B cell (primary cell): ENCODE measurements at places on chromosomes 1 and 21. TPM values are rescaled to one million over a fixed set of nuclear protein-coding genes. Genes with fewer than 3 reads are reported as not detected.

GRCh38 chr1:5966543-5967205 lies 25.6 kb downstream of the NPHP4 start:
- no peak for DNase-seq

DNA sequence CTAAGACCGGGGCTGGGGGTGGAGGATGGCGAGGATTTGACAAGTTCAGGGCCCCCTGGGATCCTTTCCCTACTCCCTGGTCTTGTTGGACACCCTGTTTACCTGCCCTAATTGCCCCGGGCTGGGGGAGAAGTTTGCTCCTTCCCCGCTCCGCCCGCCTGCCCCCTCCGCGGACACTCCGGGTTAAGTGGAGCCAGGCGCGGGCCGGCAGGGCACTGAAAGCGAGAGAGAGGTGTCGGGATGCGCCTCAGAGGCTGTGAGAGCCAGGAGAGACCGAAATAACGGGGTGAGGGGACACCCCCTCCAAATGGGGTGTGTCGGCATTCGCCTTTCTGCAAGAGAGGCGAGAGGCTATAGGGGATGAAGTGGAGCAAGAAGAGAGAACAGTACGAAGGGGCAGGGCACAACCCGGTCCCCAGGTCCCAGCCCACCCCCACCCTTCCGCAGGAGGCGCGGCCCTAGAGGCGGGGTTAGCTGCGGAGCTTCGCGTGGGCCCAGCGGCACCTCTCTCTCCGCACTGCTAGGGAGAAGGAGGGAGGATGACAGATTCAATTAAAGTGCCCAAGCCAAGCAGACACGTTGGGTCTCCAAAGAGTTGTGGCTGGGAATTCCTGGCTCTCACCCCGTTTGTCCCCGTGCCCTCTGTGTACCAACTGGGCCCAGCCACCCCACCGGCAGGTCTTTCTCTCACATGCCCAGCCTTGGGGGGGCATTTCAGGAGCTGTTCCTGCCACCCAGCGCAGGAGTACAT lies 3.8 kb downstream of the EFNA3 start:
- peak; percentile 57 for DNase-seq

DNA sequence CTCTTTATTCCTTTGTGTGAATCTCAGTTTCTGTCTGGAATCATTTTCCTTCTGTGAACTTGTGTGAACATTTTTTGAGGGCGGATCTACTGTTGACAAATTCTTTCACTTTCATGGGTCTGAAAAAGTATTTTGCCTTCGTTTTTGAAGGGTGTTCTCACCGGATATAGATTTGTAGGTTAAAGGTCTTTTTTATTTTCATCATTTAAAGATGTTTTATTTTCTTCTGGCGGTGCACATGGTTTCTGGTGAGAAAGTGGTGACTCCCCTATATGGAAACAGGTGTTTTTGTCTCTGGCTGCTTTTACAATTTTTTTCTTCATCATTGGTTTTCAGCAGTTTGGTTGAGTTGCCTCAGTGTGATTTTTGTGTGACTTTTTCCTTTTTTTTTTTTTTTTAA lies 94.9 kb downstream of the DYRK1A start:
- peak; percentile 44 for DNase-seq

- peak; percentile 7 for DNase-seq
Observed at GRCh38 chr1:87683196-87683956, 354.7 kb downstream of the LMO4 start.

DNA sequence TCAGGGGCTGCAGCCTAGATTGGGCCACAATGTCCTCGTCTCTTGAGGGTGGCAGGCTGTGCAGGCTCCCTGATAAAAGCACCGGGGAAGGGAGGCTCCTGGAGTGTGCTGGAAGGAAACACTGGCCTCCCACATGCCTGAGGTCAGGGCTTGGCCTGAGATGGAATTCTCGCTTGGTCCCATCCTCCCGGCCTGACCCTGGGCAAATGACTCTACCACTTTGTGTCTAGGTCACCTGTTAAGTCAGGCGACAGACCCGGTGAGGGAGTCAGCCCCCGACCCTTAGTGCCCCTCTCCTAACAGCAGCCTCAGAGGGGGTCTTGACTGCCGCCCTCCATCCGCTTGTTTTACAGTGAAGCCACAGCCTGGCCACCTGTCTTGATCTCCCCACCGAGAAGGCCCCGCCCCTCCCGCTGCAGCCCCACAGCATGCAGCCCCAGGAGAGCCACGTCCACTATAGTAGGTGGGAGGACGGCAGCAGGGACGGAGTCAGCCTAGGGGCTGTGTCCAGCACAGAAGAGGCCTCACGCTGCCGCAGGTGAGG lies 2.5 kb downstream of the SMIM1 start:
- DNase-seq = no peak

GRCh38 chr1:161834967-161835550 lies 68.9 kb downstream of the ATF6 start:
- no peak for DNase-seq

DNA sequence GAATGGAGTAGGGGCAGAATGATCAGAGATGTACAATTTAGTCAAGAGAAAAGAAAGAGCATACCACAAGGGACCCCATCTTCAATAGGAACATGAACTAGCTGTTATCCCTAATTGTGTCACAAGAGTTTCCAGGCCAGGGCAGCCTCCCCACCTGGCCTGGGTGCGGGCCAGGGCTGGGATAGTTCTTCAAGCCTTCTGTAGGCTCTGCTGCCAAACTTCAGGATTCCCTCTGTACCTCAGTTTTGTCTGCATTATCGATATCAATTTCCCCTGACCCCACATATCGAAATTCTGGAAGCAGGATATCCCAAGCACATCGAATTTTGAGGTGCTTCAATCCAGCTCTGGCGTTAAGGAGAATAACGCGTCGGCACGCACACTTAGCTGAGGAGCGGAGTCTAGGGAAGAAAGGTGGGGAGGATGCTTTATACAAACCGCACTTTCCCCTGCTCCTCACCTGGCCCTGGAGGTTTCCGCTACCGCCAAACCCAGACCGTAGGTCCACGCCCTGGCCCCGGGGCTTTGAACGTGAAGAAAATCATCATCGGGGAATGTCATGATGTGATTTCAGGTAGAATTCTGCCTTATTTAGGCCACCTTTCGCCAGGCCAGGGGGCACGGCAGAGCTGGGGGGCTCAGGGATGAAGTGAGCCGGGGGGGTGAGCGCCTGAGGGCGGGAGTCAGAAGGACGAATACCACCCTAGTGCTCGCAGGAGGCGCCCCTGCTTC lies 7.4 kb downstream of the HLX start:
- DNase-seq = no peak

GRCh38 chr1:59061876-59062275 lies 235.0 kb upstream of the FGGY start:
- no peak for DNase-seq

- DNase-seq = no peak
Observed at GRCh38 chr1:26049531-26050247, 3.8 kb upstream of the SLC30A2 start.

DNA sequence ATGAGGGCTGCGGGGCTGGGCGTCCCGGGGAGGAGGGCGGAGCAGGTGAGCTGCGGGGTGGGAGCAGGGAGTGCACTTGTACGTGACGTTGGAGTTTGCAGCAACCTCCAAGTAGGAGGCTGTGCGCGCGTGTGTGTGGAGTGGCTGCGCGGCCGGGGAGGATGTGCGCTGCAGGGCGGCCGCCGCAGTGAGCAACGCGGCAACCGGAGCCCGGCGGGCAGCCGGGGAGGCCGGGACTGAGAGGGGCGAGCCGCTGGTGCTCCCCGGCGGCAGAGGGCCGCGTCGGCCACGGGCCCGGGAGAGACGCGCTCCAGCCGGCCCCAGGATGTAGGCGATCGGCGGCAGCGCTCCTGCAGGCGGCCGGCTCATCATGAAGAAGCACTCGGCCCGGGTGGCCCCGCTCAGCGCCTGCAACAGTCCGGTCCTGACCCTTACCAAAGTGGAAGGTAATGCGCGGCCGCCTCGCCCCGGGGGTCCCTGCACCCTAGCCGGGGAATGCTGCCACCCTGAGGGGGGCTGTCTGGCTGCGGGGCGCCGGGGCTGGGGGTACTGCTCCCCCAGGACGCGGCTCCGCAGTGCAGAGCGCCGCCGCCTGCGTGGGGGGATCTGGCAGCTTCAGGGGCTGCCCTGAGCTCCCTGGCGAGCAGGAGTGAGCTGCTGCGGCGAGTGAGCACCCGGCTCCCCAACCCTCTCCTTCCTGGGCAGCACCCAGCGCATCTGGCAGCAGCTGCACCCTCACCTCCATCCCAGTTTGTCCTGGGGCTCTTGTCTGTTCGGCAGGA lies 158.9 kb upstream of the COA6 start:
- peak; percentile 16 for DNase-seq

DNA sequence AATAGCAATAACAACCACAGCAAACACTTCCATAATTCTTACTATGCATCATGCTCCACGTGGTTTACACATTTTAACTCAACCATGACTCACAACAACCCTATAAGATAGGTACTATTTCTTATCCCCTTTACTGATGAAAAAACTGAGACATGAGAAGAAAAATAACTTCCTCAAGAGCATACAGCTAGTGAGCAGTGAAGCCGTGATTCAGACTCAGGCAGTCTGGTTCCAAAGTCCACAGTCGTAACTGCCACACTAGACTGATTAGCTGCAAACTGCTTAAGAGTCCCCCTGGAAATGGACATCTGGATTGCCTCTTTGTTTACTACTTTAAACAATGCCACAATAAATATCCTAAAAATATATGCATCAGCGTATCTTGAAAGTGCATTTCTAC lies 55.7 kb downstream of the PLD5 start:
- no peak for DNase-seq

DNA sequence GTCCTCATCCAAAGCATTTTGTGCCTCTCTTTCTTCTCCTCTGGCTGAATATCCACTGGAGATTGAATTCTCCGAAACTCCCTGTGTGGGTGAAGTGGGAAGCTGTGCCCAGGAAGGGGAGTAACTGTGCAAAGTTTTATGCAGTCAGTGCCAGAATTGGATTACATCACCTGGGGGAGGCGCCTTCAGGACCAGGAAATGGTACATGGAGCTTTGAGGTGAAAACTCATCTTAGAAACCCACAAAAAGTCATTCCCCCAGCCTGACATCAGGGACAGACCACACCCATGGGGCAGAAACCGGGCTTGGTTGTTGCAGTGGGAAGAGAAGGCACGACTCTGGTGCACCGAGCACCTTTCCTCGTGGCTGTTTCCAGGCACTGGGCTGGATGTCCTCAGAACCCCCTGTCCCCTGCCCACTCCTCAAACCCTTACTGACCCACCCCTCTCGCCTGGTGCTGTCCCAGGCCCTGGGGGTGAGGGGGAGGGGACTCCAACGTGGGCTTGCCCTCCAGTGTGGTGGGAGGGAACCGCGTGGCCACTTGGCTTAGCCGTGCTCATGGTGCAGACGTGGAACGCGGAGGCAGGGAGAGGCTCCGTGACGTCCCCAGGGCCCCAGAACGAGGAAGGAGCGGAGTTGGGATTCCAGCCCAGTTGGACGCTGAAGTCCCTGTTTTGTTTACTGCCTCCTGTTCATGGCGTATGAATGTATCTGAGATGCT lies 15.7 kb downstream of the TFF3 start:
- no peak for DNase-seq

DNA sequence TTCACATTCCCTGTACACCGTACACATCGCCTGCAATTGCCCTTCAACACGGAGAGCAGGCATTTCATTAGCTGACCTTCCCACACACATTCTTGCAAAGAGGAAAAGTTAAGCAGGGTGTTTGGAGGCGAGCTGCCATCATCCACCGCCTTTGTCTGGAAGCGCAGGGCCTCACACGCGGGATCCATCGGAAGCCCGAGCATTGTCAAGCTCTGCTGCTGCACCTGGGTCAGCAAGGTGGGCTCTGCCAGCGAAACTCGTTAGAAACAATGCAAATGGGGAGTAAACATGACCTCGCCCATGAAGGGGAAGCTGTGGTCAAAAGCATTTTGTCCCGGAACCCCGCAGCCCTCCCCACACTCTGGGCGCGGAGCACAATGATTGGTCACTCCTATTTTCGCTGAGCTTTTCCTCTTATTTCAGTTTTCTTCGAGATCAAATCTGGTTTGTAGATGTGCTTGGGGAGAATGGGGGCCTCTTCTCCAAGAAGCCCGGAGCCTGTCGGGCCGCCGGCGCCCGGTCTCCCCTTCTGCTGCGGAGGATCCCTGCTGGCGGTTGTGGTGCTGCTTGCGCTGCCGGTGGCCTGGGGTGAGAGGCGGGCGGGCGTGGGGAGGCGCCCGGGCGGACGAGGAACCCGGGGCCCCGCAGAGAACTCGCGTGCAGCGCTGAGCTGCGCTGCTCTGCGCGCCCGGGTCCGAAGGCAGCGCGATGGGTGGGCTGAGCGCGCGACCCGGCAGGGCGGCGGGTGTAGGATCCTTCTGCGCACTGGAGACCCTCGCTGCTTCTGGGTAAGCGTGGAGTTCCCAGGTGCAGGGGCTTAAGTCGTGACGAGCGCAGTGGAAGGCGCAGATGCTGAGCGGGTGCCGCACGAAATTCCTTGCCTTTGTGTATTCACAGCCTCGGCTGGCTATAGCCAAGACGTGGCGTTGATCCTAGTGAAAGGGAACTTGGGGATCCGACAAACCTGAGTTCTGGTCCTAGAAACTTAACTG lies at the start of gene CR1:
TSS of gene CR1 (plus strand) at position 357 of the 992 bp plus-strand sequence. CDS start at position 468, 111 bp downstream.
- peak; percentile 77 for DNase-seq

GRCh38 chr1:66355756-66356155 lies 178.2 kb upstream of the SGIP1 start:
- no peak for DNase-seq

DNA sequence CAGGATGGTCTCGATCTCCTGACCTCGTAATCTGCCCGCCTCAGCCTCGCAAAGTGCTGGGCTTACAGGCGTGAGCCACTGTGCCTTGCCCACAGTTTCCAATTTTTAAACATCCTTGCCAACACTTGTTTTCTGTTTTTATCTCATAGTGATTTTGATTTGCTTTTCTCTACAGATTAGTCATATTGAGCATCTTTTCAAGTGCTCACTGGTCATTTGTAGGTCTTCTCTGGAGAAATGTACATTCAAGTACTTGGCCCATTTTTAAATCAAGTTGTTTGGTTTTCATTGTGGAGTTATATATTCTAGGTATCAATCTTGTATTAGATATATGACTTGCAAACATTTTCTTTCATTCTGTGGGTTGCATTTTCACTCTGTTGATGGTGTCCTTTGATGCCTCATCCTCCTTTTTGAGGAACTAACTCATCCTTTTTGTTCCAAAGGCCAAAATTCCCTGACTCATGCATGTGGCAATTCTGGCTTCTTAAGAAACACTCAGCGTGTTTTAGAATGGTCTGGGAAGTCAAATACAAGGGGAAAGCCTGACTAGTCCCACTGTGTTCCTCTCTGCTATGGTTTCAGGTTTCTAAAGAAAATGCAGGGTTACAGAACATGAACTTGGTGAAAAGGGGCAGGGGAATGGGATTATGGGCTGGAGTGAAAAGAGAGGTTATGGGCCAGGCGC lies 37.3 kb downstream of the PTAFR start:
- no peak for DNase-seq

The FAM163A gene
- not detected in 2 replicates for polyA plus RNA-seq

The IGSF9 gene
- polyA plus RNA-seq = 0.36 and 0.89 TPM in 2 replicates

The FBLIM1 gene
- not detected in 2 replicates for polyA plus RNA-seq

The TSPAN1 gene
- not detected in 2 replicates for polyA plus RNA-seq

The EXTL1 gene
- polyA plus RNA-seq = not detected in 2 replicates
